ENCODE measurements at places on chromosomes 7 and 10. TPM values are rescaled to one million over a fixed set of nuclear protein-coding genes. Genes with fewer than 3 reads are reported as not detected.

The UBN2 gene
- total RNA-seq = 3.8 TPM

The ANKRD30A gene
- not detected for total RNA-seq

The MYO3A gene
- not detected for total RNA-seq

The RBP3 gene
- total RNA-seq = not detected

The OPN4 gene
- not detected for total RNA-seq

The PPP1R17 gene
- not detected for total RNA-seq

The MICALL2 gene
- total RNA-seq = 20.7 TPM

The EPHA1 gene
- total RNA-seq = 87.5 TPM

The SSC4D gene
- 4.3 TPM for total RNA-seq

All from airway epithelial cell (primary cell).